Thoracic aorta (tissue), 2 donors: ENCODE measurements at places on chromosomes 13 and 19.

GRCh38 chr13:29799041-29799440 lies 51.4 kb downstream of the UBL3 start:
- DNase-seq: no peak

DNA sequence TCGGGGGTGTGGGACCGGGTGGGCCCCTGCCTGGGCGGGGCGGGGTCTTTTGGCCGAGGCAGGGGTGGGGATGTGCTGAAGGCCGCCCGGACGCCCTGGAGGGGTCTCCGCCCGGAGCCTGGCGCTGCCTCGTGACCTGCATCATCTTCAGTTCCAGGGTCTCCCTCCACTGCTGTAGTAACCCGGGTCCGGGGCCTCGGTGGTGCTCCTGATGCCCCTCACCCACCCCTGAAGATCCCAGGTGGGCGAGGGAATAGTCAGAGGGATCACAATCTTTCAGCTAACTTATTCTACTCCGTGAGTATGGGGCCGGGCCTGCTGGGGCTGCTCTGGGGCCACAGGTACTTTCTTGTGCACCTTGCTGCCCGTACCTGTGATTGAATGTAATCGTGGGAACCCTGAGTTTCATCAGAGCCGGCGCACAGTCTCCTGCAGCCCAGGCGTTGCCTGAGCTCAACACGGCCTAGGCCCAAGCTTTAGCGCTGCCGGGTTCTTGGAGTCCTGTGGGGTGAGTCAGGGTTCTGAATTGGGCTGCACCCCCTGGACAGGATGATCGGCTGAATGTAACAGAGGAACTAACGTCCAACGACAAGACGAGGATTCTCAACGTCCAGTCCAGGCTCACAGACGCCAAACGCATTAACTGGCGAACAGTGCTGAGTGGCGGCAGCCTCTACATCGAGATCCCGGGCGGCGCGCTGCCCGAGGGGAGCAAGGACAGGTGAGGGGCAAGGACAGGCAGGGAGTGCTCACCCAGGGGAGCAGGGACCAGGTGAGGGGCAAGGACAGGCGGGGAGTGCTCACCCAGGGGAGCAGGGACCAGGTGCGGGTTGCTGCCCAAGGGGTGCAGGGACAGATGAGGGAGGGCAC lies 10.5 kb downstream of the PEAK3 start:
- DNase-seq: no peak

DNA sequence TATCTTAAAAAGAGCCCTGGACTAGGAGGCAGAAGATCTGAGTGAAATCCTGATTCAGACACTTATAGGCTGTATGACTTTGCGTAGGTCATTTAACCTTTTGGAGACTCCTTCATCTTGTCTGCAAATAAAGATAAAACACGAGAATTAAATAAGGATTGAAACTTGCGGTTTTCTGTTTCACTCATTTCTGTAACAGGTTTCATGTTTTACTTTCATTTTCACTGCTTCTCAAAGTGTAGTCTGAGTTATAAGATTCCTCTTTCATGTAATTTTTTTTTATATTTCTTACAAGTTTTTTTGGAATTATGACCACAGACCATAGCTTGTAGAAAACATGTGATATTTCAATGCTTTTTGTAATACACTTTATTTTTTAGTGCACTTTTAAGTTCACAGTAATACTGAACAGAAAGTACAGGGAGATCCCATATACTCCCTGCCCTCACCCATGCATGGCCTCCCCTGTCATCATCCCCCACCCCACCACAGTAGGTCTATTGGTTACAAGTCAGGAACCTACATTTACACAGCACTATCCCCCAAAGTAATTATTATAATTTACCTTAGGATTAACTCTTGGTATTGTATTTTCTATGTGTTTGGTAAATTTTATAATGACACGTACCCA lies 174.6 kb downstream of the ITGBL1 start:
- no peak for DNase-seq

DNA sequence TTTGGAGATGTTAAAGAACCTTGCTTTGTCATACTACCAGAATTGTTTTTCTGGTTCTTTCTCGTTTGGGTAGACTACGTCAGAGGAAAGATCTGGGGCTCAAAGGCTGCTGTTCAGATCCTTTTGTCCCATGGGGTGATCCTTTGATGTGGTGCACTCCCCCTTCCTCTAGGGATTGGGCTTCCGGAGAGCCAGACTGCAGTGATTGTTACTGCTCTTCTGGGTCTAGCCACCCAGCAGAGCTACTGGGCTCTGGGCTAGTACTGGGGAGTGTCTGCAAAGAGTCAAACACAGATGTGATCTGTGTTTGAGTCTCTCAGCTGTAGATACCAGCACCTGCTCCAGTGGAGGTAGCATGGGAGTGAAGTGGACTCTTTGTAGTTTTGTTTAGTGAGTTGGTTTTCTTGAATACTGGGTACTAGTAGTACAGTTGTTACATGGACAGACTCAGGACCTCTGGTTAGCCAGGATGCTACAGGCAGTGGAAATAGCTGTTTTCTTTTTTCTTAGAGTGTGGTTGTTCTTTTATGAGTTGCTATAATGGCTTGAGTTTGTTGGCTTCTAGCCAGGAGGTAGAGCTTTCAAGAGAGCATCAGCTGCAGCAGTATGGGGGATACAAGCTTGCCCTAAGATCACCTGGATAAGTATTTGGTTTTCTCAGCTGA lies 34.4 kb downstream of the DNAJC15 start:
- no peak for DNase-seq

GRCh38 chr13:85486663-85487062 lies 312.6 kb downstream of the SLITRK6 start:
- no peak for DNase-seq

DNA sequence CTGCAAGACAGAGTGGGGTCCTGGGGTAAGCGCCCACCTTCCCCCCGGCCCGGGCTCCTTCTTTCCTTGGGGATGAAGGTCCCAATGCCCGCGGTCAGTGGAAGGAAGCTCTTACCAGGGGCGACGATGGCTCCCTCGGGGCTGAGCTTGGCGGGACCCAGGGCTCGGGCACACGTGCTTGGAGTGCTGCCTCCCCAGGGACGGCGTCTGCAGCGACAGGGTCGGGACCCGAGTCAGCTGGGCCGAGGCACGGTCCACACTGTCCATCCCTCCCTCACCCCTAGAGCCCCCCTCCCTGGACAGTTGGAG lies 3.5 kb downstream of the JSRP1 start:
- DNase-seq: no peak

GRCh38 chr13:34179481-34179880 lies 361.5 kb downstream of the RFC3 start:
- no peak for DNase-seq

DNA sequence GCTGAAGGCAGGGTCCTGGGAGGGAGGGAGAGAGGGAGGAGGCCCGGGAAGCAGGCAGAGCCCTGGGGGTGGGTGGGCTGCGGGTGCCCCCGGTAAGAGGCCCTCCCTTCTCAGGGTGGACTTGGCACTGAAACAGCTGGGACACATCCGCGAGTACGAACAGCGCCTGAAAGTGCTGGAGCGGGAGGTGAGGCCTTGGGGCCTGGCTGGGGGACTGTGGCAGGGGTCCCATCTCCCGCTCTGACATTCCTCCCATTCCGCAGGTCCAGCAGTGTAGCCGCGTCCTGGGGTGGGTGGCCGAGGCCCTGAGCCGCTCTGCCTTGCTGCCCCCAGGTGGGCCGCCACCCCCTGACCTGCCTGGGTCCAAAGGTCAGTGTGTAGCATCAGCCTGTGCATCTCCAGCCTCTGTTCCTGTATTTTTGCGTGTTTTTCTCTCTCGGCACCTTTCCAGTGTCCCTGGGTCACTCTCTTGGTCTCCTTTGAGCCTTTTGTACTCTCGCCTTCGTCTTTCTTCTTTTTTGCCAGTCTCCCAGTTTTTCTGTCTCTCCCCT lies 53.4 kb downstream of the TRPM4 start:
- no peak for DNase-seq

DNA sequence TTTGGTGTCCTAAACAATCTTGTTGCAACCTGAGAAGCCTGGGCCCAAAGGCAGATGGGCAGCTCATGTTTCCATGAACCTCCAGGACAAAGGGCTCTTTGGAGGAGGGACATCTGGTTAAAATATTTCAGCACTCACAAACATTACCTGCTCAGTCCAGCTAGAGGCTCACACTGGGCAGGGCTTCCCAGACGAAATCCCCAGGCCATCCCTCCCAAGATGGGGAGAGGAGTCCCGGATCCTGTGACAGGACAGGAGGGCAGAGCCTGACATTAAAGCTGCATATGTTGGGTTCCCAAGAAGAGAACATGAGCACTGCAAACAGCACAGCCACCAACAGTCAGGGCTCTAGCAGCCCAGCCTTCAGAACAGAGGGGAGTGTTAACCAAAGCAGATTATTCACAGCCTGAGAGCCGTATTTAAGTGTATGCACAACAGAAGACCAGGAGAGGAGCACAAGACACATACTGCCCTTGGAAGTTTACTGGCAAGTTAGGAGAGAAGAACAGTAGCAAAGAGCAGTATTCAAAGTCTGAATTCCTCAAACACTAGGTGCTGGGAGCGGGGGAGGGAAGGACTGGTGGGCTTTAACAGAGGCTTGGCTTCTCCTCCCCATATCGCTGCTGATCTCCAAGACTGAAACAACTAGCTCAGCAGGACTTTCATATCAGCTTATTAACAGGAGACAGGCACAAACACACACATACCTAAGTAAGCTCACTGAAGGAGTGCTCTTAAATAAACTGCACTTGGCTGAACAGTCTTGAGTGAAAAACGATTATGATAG lies 12.3 kb downstream of the ATP7B start:
- no peak for DNase-seq

- DNase-seq: peak; percentile 70
Observed at GRCh38 chr19:2578901-2579677, 103.2 kb downstream of the GADD45B start.

GRCh38 chr19:45798995-45799517 lies 6.4 kb upstream of the DMWD start:
- no peak for DNase-seq

- DNase-seq: no peak
Observed at GRCh38 chr13:25466880-25467279, 95.1 kb downstream of the ATP8A2 start.

DNA sequence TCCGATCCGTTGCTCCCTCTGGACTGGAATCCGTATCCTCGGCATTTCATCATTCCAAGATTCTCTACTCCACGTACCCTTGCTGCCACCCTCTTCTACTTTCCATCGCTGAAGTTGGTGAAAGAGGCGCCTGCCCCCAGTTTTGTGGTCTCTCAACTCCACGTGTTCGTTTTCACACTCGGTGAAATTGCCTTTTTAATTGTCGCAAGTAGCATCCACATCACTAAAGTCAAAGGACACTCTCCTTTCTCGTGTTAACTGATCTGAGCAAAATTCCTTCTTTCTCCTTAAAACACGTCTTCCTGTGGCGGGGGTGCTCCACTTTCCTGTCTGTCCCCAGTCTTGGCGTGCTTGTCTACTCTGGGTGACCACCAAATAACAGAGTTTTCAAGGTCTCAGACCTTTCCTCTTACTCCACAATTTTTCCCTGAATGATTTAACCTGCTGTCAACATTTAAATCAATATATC lies 1.1 kb upstream of the TMTC4 start:
- no peak for DNase-seq

DNA sequence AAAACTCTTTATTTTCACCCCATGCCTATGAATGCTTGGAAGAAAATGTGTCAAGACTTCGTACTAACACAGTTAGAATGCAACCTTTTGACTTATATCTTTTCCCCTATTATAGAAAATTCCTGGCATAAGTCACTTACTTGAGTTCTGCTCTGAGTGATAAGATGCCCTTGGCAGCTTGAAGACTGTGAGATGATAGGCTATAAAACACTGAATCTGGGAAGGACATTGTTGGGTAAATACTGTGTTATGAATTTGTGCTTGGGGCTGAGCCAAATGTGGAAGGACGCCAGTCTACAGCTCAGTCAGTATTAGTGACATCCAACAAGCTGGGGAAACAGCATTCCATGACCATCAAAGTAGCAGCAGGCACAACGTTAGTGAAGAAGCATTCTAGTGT lies 368.0 kb upstream of the SGCG start:
- no peak for DNase-seq

- no peak for DNase-seq
Observed at GRCh38 chr19:12913011-12913561, 6.0 kb downstream of the SYCE2 start.

DNA sequence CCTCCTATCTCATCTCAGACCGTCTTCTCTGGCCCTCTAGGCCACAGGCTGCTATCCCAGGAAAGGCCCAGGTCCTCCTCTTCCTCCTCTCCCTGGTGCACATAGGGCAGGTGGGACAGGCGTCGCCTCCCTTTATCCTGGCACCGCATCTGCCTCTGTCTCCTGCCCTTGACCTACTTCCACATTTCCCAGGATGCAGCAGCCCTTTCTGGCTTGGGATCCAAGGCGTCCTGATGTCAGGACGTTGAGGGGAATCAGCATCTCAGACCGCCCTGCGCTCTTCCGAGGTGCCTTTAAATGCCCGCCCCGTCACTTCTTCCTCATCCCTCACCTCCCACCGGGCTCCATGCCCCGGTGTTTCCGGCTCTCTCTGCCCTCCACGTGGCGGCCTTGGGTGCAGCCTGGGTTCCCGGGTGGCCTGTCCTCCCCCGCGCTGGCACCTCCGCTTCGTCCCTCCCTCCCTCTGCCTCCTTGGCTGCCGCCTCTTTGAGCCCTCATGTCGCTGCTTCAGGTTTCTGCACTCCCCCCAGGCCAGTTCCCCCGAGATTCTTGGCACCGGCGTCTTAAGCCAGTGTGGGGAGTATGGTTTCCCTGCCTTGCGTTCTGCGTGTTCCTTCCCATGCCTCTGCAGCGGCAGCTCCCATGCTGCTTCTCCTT lies 66.3 kb downstream of the KDM4B start:
- no peak for DNase-seq

- DNase-seq: no peak
Observed at GRCh38 chr19:12867120-12868099, 13.8 kb downstream of the DNASE2 start.
